H7 (cell line): ENCODE measurements at places on chromosomes 4 and X.

GRCh38 chr4:2888886-2889285, 45.2 kb downstream of the ADD1 start:
- no peak for DNase-seq

DNA sequence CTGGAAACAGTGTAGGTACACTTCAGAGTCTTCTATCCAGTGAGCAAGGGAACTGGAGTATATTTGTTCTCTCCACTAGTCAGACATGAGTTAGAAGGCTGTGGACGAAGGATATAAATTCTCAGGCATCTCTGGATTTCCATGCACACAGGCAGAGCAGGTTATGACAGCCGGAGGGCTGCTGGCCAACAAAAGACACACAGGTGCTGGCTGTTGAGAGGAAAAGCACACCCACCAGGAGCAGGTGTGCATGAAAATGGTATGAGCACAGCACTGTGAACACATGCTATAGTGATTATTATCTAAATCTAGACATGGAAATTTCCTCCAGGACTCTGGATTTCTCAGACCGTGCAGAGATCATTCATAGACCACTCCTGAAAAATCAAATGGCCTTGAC, 444.7 kb upstream of the RPS6KA3 start:
- no peak for DNase-seq

DNA sequence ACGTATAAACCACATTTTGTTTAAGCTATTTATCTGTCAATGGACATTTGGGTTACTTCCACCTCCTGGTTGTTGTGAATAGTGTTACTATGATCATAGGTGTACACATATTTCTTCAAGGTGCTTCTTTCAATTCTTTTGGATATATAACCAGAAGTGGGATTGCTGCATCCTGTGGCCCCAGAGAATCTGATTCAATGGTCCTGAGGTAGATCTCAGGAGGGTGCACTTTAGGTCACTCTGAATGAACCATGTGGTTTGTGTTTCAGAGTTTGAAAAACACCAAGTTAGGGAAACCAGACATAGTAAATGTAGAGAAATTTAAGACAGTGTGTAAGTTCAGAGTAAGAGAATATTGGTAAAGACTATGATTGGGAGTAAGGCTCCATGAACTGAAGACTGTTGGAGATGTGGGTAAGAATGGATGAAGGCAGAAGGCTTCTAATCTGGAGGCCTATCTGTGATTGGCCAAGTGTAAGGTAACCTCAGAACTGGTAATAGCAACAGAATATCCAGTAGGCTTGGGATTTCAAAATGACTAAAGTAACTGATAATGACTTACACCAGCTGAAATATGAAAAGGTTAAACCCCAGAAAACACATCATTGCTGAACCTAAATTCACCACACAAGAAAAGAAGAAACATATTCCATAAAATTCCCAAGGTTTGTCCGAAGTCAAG, 236.9 kb downstream of the CAMK2D start:
- DNase-seq, result no peak

- DNase-seq, result no peak
Observed at GRCh38 chrX:10190367-10190766, 33.6 kb downstream of the CLCN4 start.

DNA sequence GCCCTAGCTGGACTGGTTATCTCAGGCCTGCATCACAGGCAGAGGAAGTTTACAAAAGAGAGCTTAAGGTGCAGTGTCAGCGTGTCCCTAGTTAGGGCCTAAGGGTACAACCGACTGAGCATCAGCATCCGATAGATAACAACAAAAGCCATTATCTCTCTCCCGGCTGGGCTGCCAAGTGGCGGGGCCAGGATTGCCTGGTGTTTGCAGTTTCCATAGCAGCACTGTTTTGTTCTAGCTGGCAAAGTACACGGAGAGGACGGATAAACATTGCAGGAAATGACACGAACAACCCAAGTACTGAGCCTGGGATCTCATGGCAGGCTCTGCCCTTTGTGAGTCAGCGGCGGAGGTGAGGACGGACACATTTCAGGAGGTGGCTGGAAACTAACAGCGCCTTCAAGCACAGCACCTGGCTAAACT, 104.7 kb upstream of the NOCT start:
- peak; percentile 38 for DNase-seq
